ENCODE measurements at places on chromosomes 12 and 14.

DNA sequence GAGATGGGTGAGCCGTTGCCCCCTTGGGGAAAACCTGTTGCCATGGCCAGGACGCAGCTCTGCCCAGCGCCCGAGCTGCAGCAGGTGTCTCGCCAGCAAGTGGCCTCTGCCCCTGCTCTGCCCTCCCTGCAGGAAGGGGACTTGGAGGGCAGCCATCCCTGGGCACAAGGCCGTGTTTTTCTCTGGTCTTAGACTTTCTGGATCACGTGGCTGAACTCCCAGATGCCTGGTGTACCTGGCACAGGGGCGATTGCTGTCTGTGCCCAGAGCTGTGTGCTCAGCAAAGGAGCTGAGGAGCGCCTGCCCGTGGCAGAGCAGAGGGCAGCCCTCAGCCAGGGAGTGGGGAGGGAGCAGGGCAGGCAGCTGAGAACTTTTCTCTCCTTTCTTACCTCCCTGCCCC, 38.0 kb downstream of the TMEM63C start:
- DNase-seq, result no peak

- no peak for DNase-seq
These were observed 45.9 kb downstream of the NOC4L start for GRCh38 chr12:132190012-132190755.

- DNase-seq, result no peak
These were observed 466.6 kb downstream of the EGLN3 start for GRCh38 chr14:33484264-33484663.

DNA sequence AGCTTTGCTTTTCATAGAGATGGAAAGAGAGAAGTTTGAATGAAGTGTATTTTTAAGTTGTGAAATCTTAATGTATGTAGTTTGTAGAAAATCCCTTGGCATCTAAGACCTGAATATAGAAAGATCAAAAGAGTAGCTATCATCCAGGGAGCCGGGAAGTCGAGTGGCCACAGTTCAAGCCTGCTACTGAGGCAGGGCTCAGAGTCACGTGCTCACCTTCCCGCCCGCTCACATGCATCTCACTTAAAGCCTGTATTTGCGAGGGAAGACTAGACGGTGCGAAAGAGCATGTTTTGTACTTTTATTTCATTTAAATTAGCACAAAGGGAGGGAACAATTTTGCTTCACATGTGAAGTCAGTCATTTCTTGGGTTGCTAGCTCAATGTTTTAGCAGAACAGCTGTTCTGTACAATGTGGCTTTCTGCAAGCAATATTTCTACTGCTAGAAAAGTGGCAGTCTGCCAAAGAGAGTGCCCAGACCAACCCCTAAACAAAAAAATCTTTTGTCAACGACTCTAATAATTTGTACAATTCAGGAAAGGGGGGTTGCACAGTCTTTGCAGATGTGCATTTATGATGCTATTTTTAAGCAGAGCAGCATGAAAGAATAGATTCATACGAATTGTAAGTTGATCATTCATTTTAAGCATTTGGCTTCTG, 290.7 kb downstream of the NPAS3 start:
- peak; percentile 62 for DNase-seq

DNA sequence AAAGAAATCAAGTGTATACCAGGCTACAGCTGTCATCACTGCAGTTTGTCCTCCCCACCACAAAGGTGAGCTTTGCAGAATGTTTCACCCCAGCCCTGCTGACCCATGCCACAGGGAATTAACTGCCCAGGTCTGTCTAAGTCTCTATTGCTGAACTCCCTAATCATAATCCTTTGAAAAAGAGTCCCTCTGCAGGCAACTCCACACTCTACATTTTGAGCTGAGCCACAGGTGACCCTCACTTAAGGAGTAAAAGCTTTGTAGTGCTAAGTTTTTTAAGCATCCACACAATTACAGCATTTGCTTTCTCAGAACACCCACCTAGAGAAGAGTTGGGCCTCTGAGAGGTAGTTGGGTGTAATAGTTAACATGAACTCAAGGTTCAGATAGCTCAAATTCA, 90.0 kb downstream of the C12orf50 start:
- DNase-seq, result no peak

DNA sequence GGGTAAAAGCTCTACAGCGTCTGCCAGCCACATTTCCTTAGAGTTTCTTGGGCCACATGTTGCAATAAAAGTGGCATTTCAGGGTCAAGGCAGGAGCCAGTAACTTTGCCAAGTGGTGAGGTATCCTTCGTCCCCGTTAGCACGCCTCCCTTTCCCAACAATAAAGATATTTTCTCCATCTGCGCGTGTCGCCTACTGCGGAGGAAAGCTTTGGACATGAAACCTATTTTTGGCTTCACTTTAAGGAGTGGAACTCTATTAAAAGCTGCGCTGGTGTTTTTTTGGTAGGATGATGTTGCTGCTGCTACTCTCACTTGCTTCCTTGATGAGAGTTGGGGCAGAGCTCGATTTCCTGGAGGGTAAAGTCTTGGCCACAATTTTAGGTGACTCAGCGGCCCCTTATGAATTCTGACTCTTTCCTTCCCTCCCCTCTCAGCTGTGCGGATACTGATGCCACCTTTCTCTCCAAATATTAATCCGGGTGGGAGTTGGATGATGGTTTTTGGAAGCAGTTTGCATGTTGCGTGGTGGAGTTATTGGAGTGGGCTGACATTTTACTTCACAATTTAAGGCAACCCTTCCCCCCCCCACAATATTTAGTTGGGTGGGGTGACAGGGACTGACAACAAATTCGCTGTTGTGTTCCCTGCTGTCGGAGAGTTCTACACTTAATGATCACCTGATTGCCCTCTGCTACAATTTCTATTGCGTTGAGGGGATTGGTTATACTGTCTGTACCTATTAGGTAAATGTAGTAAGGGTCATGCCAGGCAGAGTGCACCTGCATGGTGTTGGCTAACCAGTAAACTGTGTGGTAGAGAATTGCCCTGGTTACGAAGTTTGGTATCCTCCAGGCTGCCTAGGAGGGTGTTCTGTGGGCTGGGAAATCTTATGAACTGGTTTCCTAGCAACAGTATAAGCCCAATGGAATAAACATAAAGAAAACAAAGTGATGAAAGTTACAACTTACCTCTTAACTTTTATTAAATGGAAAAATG, 1.1 kb downstream of the CCDC91 start:
- DNase-seq, result peak; percentile 55

DNA sequence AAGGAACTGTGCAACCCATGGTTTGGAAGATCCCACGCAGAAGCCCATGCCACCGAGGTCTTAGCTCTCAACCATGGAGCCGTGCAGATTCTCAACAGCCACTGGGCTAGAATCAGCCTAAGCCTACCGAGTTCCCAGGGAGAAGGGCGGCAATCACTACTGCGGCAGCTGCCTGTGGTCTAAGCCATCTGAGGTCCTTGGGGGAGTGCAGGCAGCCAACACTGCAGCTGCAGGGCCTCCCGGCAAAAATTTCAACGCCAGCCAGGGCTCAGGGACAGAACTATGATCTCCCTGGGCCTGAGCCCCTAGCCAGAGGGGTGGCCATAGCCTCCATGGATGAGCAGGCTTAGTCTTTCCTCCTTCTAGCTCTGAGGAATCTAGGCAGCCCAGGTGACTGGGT, 156.8 kb upstream of the CLEC14A start:
- no peak for DNase-seq

DNA sequence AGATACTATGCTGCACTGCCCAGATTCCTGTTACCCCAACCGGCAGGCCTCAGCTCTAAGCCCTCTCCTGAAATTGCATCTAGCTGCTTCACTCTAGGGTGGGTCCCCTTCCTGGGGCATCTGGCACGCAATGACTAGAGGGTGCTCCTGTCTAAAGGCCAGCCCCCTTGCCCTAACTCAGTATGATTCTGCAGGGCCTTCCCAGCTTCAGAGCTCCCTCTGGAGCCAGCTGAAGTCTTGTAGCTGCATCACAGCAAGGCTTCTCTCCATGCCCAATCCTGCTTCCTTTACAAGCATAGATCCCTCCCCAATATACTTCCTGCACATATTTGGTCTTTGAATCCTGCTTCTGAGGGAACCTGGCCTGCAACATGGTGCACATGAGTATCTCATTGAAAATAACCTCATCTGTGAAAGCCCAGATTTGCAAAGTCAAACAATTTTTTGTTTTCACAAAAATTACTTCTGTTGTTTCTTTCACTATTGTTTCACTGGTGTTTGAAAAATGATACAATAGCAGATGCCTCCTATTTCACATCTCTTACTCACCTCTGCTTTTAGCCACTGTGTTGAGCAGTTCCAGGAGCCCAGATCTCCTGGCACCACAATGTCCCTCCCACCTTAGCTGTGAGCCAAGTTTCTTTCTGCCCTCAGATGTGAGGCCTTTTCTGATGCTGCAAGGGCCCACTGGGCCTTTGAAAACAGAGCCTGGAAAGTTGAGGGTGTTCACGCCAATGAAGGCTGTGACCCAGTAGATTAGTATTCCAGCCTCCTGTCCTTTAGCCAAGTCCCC, 169.5 kb upstream of the EGLN3 start:
- DNase-seq, result no peak

GRCh38 chr12:15318841-15319240, 3.5 kb upstream of the PTPRO start:
- no peak for DNase-seq

DNA sequence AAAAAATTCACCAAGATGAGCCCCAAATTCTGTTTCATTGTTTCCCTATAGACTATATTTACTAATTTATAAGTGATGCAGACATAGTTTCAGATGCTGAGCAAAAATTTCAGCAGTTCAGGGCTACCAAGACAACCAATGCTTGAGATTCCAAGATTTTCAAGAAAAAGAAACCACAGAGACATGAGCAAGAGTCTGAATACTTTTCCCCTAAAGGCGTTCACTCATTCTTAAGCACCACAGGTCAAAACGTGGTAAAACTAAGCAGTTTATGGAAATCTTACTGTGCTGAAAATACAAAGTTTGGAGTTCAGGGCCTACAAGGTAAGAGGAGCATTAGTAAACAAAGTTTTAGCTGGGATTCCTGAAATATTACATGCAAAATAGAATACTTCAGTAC, 221.2 kb downstream of the KCNH5 start:
- DNase-seq, result no peak

GRCh38 chr12:64946132-64946829, 121.8 kb downstream of the TBC1D30 start:
- peak; percentile 88 for DNase-seq

DNA sequence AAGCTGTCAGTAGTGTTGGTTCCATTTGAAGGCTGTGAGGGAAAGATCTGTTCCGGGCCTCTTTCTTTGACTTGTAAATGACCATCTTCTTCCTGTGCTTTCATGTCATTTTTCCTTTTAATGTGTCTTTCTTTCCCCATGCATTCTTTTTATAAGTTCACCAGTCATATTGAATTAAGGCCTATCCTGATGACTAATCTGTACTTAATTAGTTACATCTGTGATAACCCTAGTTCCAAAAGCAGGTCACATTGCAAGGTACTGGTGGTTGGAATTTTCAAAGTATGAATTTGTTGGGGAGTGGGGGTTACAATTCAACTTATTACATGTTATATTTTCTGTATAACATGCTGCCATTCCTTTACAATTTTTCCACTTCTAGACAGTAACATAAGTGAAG, 1642.1 kb upstream of the FLRT2 start:
- DNase-seq, result no peak

DNA sequence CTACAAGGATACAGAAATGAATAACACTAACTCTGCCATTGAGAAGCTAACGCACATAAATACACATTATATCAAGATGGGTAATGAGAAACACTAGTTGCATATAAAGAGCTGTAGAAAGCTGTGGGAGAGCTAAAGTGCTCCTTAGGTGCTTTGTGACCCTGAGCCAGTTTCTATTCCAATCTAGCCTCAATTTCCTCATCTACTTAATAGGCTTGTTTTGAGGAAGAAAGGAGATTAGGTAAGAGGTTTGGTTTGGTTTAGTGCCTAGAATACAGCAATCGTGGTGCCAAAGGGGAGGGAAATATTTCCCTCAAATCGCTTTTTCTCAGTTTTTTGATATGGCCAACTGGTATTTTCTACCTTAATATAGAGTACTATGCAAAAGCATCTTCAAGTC, 994 bp downstream of the SRP54 start:
- DNase-seq, result no peak

GRCh38 chr14:43687921-43688320, 819.2 kb downstream of the FSCB start:
- DNase-seq, result no peak

Data from right hindlimb (tissue), 1 donor.